Uterus (tissue), 4 donors: ENCODE measurements at places on chromosomes 7 and 10. TPM values are rescaled to one million over a fixed set of nuclear protein-coding genes. Genes with fewer than 3 reads are reported as not detected.

The PAX4 gene
- total RNA-seq: not detected

DNA sequence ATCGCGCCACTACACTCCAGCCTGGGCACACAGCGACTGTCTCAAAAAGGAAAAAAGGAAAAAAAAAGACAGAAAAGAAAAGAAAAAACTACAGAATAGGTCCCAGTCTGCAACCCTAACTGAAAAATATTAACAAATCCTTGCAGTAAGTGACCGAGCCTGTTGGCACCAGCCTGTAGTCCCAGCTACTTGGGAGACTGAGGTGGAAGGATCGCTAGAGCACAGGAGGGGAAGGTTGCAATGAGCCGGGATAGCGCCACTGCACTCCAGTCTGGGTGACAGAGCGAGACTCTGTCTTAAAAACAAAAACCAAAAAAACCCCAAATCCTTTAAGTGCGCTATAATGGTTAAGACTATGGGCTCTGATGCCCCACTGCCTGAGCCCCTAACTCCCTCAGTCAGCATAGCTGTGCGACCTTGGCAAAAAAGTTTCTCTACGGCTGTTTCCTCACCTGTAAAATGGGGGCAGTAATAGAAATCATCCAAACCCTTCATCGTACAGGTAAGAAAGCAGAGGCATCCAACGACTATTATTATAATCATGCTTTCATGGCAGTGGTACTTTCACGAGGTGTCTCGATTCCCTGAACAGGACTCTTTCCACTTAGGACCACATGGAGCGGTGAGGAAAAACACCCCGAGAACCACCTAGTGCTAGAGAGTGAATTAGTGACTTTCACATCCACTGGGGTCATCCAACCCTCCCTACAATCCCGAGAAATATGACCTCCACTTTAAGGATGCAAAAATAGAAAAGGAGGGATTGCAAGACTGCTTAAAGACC is 755 bp downstream of the TOMM7 start:
- no peak for DNase-seq

- DNase-seq: no peak
These were observed 97.0 kb upstream of the AMPH start for GRCh38 chr7:38728145-38728544.

DNA sequence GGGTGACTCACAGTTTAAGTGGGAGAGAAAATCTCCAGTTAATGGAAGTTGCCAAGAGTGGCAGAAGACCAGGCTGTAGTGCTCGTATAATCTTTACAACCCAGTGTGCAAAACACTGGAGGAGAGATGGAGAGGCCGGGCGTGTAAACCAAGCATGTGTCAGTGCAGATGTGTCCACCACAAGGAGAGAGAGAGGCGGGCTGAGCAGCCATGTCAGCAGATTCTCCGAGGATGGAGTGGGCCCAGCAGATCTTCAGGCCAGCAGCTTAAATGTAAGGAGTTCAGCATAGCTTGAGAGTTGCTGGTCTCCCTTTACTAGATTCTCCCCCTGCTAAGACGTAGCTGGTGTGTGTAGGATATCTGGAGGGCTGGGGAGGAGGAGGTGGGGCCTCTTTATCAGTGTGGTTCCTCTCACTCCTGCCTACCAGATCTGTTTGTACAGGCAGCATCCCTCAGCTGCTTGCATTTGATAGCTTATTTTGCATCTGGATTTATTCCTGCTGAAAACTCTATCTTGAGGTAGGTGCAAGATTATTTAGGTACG is 13.7 kb downstream of the BPGM start:
- no peak for DNase-seq

GRCh38 chr10:98090822-98091221 is 43.6 kb upstream of the R3HCC1L start:
- no peak for DNase-seq

The LIPK gene
- total RNA-seq: not detected

The GPRIN2 gene
- not detected for total RNA-seq

The ZNF467 gene
- 23.6 TPM for total RNA-seq

- no peak for DNase-seq
These were observed 218.7 kb downstream of the SNX10 start for GRCh38 chr7:26510231-26510957.

GRCh38 chr10:1846032-1846431 is 108.7 kb upstream of the ADARB2 start:
- DNase-seq: no peak

DNA sequence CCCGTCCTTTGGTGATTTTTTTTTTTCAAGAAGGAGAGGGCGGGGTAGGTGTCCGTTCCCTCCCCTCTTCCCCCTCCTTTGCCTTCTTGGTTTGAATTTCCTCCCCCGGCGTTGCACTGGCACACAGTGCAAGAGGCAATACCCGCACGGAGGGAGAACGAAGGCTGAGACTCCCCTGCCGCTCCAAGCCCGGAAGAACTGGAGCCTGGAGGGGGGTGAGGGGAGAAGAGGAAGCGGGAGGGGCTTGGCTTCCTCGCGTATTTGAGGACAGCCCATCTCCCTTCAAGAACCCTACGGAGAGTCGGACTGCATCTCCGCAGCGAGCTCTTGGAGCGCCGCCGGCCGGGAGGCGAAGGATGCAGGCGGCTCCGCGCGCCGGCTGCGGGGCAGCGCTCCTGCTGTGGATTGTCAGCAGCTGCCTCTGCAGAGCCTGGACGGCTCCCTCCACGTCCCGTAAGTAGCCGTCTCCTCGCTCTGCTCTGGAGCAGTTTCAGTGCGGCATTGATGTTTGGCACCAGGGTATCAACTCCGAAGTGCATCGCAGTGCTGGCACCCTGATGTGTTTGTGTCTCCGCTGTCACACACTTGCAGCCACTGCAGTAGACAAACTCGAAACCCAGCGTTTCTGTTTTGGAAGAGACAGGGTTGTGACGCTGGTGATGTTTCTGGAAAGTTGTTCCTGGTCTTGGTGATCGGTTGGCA is at the start of gene CNTNAP2:
CNTNAP2 (plus strand) TSS at position 281 of the 702 bp plus-strand sequence; CDS start at position 357, 76 bp downstream.
- DNase-seq: no peak

- no peak for DNase-seq
These were observed 39.5 kb downstream of the FAM53B start for GRCh38 chr10:124704428-124705380.

GRCh38 chr7:93147363-93147762 is 822 bp downstream of the SAMD9L start:
- DNase-seq: peak; percentile 16

DNA sequence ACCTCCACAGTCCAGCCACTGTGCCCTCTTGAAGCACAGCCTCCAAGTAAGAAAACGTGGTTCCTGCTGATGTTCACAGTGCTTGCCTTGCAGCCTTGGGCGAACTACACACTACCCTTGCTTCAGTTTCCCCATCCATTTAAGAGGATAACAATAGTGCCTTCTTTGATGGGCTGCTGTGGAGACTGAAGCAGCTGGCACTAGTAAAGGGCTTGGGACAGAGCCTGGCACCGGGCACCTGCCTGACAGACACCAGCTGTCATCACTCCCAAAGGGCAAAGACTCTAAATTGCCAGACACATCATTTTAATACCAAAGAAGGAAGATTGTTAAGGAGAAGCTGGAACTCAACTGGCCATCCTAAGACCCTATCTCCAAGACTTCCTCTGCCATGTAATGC is 3.1 kb upstream of the C10orf90 start:
- DNase-seq: no peak

- no peak for DNase-seq
These were observed 160.2 kb downstream of the ETV1 start for GRCh38 chr7:13829231-13829630.

DNA sequence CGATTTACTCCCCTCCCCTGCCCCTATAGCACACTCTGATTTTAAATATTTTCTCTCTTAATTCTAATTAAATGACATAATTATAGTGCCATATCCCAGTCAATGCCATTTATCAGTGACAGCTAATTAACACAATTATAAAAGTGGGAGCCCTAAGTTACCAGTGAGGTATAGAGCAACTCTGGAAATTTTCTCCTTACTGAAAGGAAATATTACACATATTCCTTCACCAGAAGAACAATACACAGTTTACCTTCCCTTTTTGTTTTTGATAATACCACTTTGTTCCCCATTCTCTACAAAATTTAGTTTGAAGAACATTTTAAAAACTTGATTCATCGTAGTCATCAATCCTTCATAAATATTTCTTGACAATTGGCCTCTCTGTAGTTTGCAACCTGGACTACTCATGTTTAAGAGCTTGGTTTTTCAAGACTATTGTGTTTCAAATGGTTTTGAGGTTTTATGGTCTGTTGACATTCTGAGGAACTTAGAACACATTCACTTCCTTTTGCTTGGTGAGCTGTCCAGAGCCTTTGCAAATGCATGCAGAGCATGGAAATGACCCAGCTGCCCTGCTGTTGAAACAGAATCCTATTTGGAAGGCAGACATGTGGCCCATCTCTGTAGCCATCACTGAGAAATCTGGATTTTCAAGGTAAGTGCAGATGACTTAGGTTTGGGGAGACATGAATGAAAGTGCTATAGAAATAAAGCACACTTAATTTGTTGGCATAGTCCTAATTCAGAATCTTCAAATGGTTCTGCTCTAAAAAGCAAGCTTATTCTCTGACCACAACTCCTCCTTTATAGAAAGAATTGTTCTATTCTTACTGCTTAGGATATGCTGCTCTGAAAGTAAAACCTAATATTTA is at the start of gene GPR141:
GPR141 (plus strand) TSS at position 521 of the 875 bp plus-strand sequence. CDS start 56,628 bp downstream, outside the sequence.
- no peak for DNase-seq

- DNase-seq: no peak
These were observed 229.8 kb downstream of the ADK start for GRCh38 chr10:74380795-74381194.

DNA sequence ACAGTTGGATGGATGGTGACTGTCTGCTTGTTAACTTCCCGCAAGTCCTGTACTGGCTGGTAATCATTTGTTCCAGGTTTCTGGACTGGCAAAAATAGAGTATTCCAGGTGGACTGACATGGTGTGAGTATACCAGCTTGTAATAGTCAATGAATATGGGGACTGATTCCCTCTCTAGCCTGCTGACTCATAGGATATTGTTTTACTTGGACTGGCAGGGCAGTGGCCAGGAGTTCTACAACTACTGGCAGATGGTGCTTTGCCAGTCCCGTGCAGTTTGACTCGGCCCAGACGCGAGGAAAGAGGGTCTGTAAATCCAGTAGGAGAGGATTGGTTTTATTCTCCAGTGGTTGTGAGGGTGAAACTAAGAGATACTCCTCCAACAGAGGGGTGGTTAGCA is 78.0 kb downstream of the PRR15 start:
- no peak for DNase-seq

The DENND2A gene
- total RNA-seq: 84.8 TPM

- DNase-seq: no peak
These were observed 208.1 kb downstream of the HDAC9 start for GRCh38 chr7:18703685-18704084.

DNA sequence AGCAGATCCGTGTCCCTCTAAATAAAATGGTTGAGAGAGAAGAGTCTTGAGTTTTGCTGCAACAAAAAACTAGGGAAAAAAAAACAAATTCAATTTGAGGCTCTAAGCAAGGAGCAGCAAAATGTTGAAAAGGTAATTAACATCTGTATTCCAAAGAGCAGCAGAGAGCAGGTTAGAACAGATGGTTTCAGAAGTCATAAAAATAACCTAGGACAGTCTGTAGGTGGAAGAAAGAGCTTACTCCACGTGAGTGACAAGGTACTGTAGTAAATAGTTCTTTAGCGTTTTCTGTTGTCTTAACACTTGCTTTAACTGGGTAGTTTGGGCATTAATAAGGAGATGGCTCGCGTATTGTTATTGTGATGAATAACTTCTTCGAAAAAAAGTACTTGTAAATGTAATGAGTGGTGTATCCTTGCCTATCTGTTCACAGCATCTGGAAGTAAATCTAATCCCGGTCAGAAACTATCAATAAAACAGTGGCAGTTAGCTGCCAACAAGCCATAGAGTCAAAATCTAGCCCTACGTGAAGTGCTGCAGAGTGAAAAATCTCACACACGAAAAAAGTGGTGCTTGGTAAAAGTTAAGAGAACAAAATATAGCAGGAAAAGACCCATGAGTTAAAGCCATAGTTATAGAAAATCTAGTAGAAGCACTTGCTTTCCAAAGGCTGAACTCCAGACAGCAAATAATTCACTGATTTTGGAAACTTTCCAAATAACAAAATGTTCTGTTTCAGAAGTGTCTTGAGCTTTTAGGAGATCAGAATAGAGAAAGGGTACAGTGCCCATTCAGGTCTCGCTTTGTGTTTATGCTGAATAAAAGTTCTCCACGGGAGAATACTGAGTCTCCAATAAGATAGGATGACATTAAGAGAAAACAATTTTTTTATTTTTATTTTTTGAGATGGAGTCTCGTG is 49.3 kb upstream of the PARD3 start:
- no peak for DNase-seq

DNA sequence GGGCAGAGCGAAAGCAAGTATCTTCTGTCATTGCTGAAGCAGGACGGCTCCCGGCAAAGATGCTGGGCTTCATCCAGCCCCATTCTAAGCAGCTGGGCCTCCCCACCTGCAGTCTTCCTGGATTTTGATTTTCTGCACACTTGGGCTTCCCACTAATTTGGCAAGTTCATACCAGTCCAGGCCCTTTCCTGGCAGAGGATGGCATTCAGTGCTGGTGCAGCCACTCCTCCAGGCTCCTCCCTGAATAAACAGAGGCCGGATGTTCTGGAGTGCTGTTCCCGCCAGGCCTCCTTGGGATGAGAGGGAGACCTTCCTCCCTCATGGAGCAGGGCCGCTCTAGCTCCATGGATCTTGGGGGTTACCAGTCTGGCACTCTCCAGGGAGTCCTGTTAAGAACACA is 3.4 kb downstream of the BAG3 start:
- peak; percentile 55 for DNase-seq

The TMEM184A gene
- total RNA-seq: 0.29 TPM

The IQUB gene
- total RNA-seq: 2.4 TPM

DNA sequence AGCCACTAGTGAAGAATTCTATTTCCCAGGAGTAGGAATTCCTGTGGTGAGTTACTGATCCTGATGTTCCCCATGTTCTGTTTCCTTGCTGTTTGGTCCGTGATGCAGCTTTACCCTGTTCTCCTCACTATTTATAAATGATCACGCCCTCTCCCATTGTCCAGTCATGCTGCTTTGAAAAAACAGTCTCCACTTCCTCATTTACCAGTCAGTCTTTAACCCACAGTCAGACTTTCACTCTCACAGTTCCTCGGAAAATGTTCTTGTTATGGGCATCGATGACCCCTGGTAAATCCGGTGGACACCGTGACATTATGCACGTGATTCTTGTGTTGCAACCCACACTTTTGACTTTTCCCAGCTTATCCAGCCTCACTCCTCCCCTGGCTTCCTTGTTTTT is 14.4 kb downstream of the SCIN start:
- DNase-seq: no peak

The MKI67 gene
- total RNA-seq: 0.88 TPM

GRCh38 chr10:84256510-84257342 is 11.9 kb downstream of the RGR start:
- DNase-seq: no peak

DNA sequence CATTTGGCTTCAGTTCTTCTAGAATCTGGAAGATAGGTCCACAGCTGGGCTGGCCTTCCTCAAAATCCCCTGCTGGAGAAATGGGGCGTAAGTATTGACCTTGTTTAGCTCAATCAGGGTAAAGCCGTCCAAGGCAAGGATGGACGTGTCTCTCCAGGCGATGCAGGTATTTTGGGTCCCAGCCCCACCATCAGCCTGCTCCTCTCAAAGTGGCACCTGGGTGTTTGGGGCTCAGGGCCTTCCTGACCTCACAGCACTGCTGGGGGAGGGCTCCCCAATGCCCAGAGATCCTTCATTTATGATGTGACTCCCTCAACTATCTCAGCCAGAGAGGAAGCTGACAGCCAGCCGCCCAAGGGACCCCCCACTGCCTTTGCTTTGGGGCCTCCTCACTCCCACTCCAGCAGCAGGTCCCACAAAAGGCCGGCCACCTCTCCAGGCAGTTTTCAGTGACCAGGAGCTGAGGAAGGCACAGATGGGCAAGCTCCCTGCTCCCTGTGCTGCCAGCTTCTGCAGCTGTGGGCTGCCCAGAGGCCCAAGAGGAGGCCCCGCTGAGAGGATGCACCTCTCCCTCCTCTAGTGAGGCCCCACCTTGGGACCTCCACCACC is 140.0 kb upstream of the TCERG1L start:
- no peak for DNase-seq

The UNCX gene
- total RNA-seq: not detected

The TRIM24 gene
- total RNA-seq: 20.0 TPM
